ENCODE measurements at places on chromosomes 6 and 20. TPM values are rescaled to one million over a fixed set of nuclear protein-coding genes. Genes with fewer than 3 reads are reported as not detected.

The ADA gene
- 6.9 TPM for total RNA-seq

The ADGB gene
- total RNA-seq = not detected

The GSTA1 gene
- 0.18 TPM for total RNA-seq

The NRSN2 gene
- 17.5 TPM for total RNA-seq

GRCh38 chr6:133436652-133437051 lies 195.5 kb downstream of the EYA4 start:
- H3K36me3 ChIP-seq = no peaks in the 10 kb centered on the region
- H3K27ac ChIP-seq = no peak overlapping the region
- no peaks in the 10 kb centered on the region for H3K27me3 ChIP-seq
- DNase-seq = peak; percentile 71

- peak; percentile 32 for DNase-seq
- H3K36me3 ChIP-seq = no peaks in the 10 kb centered on the region
- H3K27me3 ChIP-seq = no peaks in the 10 kb centered on the region
- no peak overlapping the region for H3K4me3 ChIP-seq
Measured at GRCh38 chr6:81625216-81625615, 127.3 kb downstream of the TENT5A start.

DNA sequence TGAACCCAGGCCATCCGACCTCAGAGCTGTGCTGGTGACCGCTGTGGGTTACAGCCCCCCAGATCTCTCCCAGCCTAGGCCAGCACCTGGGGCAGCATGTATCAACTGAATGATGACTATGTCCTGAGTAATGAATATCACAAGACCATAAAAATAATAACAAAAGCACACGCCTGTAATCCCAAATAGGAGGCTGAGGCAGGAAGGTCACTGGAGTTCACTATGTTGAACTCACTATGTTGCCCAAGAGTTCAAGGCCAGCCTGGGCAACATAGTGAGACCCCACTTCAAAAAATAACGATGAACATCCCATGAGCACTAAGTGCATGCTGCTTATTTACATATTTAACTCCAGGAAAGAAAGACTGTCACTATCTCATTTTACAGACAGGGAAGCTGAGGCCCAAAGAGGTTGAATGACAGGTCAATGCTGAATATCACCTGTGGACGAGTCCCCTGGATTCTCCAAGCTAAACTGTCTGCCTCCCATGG lies 92.3 kb downstream of the NFATC2 start:
- peaks cover 12% of the 10 kb centered on the region for H3K4me1 ChIP-seq
- no peak overlapping the region for H3K4me3 ChIP-seq
- no peaks in the 10 kb centered on the region for H3K27me3 ChIP-seq
- H3K27ac ChIP-seq = no peak overlapping the region

DNA sequence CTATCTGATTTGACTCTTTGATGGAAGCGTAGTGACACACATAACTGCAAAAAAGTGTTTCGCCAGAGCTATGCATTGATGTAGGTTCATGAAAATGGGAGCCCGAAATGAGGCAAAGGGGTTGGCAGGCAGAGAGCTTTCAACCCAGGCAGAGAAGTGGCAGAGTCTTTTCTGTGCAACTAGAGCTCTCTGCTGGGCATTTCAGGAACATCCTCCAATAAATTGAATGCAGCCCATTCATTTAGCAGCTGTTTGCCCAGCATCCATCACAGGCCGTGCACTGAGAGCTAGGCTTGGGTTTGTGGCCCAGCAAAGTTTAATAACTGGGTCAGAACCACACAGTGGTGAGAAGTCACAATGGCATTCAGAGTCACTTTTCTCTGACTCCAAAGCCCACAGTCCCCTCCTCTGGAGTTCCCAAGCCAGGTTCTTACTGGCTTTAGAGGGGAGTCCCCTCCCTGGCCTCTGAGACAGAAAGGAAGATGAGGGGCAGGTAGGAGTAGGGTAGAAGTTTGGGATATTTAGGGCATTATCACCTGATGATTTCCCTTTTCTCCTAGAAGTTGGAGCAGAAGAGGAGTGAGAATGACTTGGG lies 31.8 kb upstream of the ELMO2 start:
- no peak overlapping the region for H3K27ac ChIP-seq
- H3K36me3 ChIP-seq = no peaks in the 10 kb centered on the region
- peak; percentile 32 for DNase-seq

DNA sequence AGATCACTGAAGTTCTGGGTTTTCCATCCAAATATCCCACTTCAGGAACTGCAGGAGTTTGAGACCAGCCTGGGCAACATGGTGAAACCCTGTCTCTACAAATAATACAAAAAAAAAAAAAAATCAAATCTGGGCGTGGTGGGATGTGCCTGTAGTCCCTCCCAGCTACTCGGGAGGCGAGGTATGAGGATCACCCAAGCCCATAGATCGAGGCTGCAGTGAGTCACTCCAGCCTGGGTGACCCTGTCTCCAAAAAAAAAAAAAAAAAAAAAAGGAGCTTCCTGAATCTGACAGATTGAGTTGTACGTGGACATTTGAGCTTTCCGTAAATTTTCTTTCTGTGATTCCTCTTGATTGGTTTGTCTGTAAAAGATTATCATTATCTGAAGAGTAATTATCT lies 55.6 kb downstream of the TULP4 start:
- H3K4me3 ChIP-seq = no peak overlapping the region
- H3K4me1 ChIP-seq = no peaks in the 10 kb centered on the region
- H3K27me3 ChIP-seq = no peaks in the 10 kb centered on the region
- H3K27ac ChIP-seq = no peak overlapping the region
- DNase-seq = no peak
- no peaks in the 10 kb centered on the region for H3K36me3 ChIP-seq
